WTC11 (cell line): ENCODE measurements at places on chromosomes 13 and 19.
A peak's percentile ranks its signal among the peaks of the same experiment; 100 is the strongest.

DNA sequence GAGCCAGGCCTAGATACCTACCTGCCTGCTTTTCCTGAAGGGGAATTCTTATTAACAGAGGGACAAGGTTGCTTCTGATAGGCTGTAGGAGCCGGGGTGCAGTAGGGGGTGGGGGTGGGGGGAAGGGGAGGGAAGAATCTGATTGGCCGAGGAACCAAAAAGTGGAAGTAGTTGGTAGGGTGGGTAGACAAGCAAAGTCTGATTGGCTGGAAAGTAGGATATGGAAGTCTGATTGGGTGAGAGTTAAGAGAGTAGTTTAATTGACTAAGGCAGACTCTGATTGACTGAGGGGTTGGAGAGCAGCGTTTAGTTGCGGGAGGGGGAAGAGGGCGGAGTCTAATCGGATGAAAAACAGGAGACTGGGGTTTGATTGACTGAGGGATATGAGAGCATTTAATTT, 9.4 kb upstream of the CYP4F22 start:
- DNase-seq = peak; percentile 30

DNA sequence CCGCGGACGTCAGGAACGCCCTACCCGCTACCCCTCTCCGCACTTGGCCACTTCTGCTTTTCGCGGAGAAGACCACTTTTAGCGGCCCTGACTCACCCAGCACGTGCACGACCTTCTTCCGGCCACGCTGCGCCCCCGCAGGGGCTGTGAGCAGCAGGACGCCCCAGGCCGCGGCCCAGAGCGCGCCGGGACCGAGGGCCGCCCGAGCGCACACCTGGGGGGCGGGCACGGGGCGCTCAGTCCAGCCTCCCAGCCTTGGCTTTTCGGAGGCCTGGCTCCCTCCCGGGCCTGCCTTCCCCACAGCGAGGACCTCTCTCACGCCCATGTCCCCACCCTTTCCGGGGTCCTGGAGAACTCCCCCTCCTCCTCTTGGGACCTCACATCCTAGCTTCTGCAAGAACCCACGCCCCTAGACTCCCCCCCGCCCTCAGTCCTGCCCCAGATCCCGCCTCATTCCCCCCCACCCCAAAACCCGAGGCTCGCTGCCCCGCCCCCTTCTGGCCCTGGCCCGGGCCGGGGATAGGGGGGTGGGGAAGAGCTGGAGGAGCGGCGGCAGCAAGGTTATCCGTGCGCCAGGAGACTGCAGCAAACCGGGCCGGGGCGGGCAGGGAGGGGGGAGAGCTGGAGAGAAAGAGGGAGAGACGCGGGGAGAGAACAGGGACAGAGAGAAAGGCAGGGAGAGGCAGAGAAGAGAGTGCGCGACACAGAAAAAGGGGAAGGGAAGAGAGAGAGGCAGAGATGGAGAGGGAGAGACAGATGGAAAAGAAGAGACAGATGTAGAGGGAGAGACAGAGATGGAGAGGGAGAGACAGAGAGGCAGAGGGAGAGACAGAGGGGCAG, 11.5 kb downstream of the TM6SF2 start:
- DNase-seq = peak; percentile 79

DNA sequence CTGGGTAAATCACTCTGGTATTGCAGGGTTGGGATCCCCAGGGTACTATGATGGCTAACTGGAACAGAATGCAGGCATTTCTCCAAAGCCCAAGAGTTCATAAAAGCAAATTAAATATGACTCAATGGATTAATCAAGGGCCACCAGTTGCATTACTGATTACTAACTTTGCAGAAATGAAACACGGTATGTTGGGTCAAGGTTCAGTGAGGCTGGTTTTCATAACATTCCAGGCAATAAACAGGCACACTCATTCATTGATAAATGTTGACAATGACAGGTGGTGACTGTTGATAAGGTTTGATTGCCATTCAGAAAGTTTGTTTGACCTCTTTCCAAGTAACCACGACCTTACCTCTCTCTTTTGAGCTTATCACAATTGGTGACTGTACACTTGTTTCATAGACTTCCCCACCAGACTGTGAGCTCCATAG, 506 bp upstream of the AP1M1 start:
- DNase-seq = no peak

DNA sequence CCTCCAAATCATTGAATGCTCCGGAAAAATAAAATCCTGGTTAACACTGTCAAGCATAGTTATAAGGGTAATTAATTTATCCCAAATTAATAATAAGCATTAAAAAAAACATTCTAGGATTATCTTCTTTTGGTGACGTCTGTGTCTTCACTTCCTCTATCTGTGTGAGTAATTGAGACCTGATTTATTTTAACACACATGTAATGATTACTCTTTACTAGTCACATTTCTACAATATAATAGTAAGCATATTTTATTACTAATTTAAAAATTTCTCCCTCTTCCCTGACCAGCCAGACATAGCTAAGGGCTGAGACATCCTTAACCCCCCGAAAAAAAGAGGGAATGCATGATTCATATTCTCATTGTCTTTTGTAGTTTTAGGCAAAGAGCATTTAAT, 2.3 kb downstream of the FNDC3A start:
- DNase-seq = no peak

GRCh38 chr13:44404261-44405132, 30.9 kb downstream of the SERP2 start:
- DNase-seq = no peak

- no peak for DNase-seq
Observed at GRCh38 chr13:33487575-33488243, 202.2 kb upstream of the STARD13 start.

DNA sequence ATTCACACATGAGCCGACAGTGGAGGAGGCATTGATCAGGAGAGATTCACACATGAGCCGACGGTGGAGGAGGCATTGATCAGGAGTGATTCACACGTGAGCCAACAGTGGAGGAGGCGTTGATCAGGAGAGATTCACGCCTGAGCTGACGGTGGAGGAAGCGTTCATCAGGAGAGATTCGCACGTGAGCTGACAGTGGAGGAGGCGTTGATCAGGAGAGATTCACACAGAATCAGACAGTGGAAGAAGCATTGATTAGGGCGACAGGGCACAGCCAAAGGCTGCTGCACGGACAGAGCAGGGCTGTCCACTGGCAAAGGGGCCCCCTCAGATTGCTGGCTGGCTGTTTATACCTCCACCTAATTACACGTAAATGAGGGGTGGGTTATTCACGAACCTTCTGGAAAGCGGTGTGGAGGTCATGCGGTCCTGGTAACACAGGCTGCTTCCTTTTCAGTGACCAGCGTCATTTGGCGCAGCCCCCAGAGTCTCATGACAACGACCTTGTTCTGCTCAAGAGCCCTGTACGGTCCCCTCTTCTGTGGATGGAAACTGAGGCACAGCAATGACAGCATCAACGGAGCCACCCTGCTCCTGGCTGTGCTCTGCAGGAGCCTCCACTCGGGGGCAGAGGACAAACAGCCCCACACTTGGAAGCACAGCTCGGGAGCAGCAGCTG, 50.6 kb upstream of the GAS6 start:
- DNase-seq = no peak

DNA sequence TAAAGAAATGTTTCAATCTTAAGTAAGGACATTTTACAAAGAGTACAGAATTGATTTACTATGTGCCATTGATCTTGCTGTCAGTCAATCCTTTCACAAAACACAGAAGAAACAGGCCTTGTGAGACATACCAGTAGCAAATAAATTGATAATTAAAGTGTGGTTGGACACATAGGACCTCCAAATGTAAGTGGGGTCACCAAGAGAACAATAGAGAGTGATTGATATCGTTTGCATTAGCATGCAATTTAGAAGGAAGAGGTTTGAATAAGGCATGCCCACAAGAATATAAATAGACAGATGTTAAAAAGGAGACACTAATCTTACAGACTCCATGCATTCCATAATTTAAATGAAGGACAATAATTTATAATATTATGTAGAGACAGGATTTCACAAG, 1628.3 kb downstream of the PCDH9 start:
- no peak for DNase-seq

GRCh38 chr19:7597689-7598088, 2.0 kb downstream of the CAMSAP3 start:
- no peak for DNase-seq

GRCh38 chr13:95181586-95181985, 119.7 kb downstream of the ABCC4 start:
- no peak for DNase-seq

DNA sequence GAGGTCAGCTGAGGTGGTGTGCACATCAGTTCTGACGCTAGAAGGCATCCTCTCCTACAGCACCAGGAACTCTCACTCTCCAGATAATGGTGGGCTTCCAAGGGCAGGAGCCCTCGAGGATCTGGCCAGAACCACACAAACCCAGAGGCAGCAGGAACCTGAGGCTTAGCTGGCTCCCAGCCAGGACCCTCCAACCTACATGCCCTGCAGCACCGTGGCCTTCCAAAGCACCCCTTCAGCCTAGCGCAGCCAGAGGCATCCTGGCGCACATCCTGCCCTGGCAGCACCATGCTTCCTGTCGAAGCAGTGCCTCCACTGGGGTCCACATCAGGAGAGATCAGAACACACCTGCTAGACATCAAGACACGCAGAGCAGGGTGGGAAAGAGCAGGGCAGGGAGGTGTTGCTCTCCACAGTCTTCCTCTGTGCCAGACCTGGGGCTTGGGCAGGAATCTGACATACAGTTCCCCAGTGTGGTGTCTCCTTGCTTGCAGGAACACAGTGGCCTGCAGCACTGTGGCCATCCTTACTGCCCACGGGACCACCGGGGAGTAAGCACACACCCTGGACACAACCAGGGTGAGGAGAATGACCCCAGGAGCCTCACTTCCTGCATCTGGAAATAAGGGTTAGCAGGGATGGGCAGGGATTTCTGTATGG, 21.7 kb downstream of the TUBA3C start:
- DNase-seq = no peak

- DNase-seq = no peak
Observed at GRCh38 chr19:40006273-40006691, 9.4 kb downstream of the ZNF546 start.

- no peak for DNase-seq
Observed at GRCh38 chr19:31723101-31723500, 373.9 kb upstream of the TSHZ3 start.

GRCh38 chr19:49881186-49881585, 3.7 kb downstream of the TBC1D17 start:
- DNase-seq = no peak

GRCh38 chr19:53912653-53913052, 3.6 kb downstream of the CACNG7 start:
- DNase-seq = peak; percentile 88

- DNase-seq = no peak
Observed at GRCh38 chr19:5149508-5149907, 180.6 kb downstream of the KDM4B start.

DNA sequence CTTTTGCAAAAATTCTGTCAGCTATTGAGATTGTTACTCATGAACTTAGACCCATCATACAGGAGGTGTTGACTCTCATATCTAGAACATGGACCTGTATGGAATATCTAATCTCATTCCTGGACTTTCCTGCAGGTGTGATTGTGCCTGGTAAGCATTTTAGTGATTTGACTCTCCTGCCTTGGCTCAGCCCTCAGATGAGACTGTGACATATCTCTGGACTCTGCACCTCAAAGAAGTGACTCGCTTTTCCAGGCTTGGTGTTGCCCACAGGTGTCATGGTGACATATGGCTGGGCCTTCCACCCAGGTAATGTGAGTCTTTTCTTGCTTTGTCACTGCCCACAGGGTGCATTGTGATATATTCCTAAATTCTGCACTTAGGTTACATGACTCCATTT, 17.8 kb upstream of the ZNF726 start:
- no peak for DNase-seq

GRCh38 chr13:23810685-23811240, 78.4 kb downstream of the MIPEP start:
- DNase-seq = peak; percentile 13

- DNase-seq = no peak
Observed at GRCh38 chr13:109093998-109094397, 464.6 kb downstream of the MYO16 start.

- no peak for DNase-seq
Observed at GRCh38 chr13:20288561-20288960, 56.4 kb upstream of the GJB6 start.

DNA sequence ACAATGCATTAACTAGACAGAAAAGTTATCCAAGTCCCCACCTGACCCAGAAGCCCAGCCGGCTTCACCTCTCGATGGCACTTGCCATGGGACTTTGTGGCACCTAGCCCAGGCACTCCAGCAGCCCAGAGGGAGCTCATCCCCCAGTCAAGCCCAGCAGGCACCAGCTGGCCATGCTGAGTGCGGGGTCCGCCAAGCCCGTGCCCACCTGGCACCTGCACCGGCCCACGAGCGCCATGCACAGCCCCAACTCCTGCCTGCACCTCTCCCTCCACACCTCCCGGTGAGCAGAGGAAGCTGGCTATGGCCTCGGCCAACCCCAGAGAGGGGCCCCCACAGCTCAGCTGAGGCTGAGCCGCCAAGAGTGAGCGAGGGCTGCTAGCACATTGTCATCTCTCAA, 1759.1 kb downstream of the OLFM4 start:
- no peak for DNase-seq

DNA sequence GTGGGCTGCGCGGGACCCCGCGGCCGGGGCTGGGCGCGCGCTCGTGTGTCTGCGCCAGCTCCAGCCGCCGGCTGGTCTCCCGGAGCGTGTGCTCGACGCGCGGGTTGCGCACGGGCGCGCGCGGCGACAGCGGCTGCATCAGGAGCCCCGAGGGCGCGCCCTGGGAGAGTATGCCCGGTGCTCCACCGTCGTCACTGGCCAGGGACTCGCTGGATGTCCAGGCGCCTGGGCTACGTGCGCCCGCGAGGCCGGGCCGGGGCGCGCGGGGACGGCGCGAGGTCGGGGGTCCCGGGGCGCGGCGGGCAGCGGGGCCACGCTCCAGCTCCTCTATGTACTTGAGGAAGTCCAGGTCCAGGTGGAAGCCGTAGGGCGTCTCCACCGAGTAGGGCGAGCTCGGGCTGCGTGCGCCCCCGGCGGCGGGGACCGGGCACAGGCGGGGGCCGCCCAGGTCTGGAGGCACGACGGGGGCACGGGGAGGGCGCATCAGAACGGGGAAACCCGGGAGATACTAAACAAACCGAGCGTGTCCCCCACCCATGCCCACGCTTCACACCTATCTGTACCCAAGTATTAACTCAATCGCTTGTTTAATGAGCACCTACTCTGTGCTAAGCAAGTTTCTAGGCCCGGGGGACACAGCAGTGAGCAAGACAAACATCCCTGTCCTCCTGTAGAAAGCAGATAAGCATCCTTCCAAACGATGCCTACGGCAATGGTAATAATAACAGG, 7.6 kb downstream of the KANK3 start:
- DNase-seq = peak; percentile 59

- no peak for DNase-seq
Observed at GRCh38 chr13:25901460-25902376, 150.1 kb downstream of the SHISA2 start.
